T-cell (primary cell): ENCODE measurements at places on chromosomes 7 and 10. TPM values are rescaled to one million over a fixed set of nuclear protein-coding genes. Genes with fewer than 3 reads are reported as not detected.

Gene IFIT2
- 8.4 TPM for total RNA-seq

Gene HOXA10
- not detected for total RNA-seq

Gene SPDYE2B
- total RNA-seq: not detected

Gene PON3
- not detected for total RNA-seq

Gene MINDY4
- 1.4 TPM for total RNA-seq
